Stimulated activated CD8-positive, alpha-beta memory T cell treated with anti-CD3 and anti-CD28 coated beads, Interleukin-7, amount 100 ng/mL, for 24 hours (primary cell): ENCODE measurements at places on chromosomes 4 and X.

DNA sequence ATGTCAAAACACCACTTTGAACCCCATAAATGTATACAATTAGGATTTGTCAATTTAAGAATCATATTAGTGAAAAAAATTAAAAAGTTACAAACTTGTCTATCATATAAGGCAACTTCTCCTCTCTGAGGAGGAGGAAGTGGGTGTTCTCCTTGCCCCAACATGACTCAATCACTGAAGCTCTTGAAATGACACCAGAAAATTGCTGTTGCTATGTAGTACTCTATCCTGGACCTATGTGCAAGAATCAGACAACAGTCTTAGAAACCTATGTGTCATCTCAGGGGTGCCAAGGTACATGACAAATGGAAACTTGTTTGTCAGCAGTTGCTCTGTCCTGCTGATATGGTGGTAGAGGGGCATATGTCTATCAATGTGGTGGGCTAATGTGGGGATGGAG is 47.7 kb downstream of the HMGB3 start:
- DNase-seq, result no peak

DNA sequence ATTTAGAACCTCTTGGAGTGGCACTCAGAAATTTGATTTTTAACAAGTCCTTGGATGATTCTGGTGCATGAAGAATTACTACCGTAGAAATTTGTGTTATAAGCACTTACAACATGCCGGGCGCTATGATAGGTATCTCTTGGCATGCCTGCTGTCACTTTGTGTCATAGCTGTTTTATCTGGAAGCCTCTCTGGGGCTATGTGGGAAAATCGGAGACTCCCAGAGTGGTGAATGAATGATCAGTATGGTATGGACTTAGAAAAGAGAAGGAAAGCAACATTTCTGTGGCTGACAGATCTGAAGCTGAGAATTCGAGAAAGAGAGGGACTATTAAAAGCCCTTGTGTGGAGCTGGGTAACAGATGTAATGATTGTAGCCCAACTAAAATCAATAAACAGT is 177.4 kb upstream of the MAMLD1 start:
- DNase-seq, result no peak

- DNase-seq, result no peak
Measured at GRCh38 chr4:120821977-120822376, 100.5 kb downstream of the PRDM5 start.

- no peak for DNase-seq
Measured at GRCh38 chr4:42350611-42351182, 46.6 kb upstream of the SHISA3 start.
